Stimulated activated CD8-positive, alpha-beta memory T cell treated with anti-CD3 and anti-CD28 coated beads, Interleukin-7, amount 100 ng/mL, for 1 hour (primary cell): ENCODE measurements at places on chromosomes 3 and 15.

DNA sequence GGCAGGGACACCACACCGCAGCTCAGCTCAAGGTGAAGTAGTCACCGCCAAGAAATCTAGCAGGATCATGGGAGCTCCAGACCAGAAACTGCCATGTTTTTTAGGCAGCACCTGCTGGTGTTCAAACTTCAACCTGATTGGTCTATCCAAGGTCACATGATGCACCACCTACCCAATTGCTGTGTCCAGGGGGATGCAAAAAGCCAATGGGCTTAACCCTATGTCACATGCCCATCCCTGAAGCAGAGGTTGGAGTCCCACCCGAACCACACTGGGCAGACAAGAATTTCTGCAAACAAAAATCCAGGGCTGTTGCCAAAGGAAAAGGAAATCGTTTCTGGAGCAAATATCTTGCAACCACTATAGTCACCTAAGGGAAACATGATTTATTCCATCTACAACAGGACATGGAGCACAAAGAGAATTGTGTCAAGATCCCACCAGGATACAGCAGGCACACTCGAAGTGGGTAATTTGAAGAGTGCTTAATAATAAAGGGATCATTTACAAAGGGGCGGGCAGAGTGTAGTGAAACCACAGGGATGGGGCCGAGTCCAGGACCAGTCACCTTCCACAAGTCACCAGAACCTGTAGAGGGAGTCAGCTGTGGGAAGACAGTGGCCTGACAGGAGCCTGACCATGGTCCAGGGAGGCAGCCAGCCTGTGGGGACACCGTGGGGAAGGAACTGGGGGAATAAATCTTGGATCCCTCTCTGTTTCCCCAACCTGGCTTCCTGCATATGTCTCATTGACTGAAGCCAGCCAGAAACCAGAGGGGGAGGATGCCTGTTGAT is 34.2 kb upstream of the TSEN2 start:
- DNase-seq, result no peak

DNA sequence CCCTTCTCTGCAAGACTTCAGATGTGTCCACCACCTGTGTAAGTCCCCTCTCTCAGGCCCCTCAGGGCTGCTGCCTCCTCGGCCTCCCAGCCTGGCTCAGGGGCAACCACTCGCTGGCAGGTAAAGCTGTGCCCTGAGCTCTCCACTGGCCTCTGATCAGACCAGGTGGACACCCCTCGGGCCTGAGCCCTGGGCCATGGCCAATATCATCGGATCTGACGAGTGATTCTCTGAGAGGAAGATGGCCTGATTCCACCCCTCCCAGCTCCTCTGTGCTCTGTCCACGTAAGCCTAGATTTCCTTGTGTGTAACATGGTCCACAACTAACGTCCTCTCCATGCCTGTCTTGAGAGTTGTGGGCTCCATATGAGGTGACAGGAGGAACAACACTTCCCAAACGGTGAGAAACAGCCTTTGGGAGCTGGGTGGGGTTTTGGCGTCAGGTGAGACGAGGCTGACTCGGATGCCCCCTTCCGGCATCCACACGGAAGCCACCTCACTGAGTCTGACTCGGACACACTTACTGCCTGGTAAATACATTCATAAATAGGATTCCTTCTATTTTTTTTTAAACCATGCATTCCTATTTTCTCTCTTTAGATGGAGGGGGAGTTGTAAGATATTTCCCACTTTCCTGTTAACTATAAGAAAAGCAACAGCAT is 86.8 kb downstream of the NUP210 start:
- no peak for DNase-seq

DNA sequence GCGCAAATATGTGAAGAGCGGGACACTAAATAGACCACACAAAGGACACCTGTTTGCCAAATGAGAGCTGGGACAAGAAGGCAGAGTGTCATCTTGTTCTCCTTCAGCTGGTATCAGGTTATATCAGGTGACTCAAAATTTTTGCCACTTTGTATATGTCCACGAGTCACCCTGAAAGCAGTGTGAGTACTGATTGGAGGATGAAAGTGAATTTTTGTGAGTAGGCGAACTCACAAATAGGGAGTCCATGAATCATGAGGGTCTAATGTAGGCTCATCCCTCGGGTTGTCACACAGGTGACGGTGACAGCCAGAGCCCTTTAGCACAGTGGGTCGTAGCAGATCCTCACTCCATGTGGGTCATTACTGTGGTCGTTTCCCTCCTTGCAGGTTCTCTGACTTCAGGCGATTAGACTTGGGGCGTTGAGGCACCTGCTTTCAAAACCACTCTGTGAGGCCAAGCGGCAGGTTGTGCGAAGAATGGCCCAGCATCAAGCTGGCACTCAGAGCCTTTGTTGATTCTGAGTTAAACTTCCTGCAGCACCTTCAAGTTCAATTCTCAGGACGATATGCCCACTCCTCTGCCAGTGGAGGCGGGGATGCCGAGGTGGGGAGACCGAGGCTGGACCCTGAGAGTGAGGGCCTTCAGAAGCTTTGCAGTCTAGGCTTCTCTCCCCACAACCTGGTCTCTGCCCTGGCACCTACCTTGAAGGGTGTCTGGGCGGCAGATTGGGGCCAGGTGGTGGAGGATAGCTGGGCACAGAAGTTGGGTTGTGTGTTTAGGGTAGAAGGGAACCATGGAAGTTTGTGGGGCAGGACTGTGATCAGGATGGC is 173.8 kb downstream of the SMAD6 start:
- DNase-seq, result no peak

DNA sequence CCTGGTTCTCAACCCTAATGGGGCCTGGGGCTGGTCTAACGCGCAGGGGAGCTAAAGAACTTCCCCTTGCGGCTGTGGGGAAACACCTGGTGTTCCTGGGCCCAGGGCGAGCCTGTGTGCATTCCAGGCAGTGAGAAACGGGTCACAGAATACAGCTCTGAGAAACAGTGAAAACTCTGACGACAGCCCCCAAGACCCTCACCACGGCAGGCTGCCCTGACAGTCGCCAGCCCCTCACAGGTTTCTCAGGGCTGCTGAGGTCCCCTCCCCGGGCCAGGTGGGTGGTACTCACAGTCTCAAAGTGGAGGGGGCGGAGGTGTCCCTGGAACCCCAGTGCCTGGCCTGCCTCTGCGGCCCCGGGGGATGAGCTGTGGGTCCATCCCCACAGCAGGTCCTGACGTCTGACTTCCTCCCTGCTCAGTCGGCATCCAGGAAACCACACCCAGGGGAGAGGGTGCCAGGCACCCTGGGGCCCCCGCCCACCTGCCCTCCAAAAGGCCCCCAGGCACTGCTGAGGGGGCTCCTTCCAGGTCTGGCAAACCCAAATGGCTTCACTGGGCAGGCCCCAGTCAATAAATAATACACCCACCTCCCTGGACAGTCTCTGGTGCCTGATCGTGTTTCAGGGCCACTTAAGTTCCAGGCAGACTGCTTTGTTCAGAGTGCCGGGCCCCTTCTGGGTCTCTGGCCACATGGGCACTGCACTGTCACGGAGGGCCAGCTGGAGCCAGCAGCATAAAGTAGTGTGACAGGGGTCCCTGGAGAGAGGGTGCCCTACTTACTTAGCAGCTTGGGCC is 57.7 kb downstream of the IQSEC1 start:
- DNase-seq, result no peak

DNA sequence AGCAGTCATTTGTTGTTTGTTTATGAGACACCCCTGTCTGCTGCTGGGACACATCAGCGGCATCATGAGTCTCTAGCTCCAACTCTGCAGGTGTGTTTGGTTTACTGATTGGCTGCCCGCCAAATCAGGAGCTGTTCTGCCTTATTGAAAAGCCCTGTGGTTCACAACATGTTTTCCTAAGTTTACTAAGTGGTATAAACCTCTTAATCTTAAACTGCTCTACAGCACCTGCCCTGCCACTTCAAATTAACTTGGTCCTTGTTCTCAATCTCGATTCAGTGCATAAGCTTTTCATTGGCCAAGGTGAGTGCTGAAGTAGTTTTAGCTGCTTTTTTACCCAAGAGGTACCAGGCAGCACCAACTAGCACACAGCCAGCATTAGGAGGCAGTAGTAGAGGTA is 77.8 kb upstream of the WDR72 start:
- DNase-seq, result no peak
